ENCODE measurements at places on chromosomes 1 and 21.

DNA sequence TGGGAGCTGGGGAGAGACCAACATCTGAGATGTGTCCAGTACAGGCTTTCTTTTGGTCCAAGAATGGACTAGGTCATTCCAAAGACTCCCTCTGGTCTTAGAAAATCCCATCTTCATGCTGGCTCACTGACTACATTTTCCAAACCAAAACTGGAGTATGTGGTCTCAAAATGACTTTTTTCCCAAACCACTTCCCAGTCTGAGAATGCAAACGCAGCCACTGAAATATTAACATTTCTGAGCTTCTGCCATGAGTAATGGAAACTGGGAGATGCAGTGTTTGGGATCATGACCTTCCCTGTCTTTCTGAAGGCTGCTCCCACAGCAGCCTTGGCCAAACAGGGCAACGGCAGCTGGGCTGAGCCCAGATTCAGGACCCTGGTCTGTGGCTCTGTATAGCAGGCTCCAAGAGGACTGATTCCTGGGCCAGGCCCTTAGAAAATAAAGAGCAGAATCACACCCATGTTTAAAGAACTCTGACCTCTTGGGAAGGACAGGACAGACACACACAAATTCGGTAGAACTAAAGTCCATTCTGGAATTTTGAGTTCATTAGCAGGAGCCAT, 62.1 kb upstream of the CNTN2 start:
- no peak for DNase-seq

- DNase-seq, result no peak
These were observed 49.9 kb downstream of the COL11A1 start for GRCh38 chr1:103058391-103058790.

DNA sequence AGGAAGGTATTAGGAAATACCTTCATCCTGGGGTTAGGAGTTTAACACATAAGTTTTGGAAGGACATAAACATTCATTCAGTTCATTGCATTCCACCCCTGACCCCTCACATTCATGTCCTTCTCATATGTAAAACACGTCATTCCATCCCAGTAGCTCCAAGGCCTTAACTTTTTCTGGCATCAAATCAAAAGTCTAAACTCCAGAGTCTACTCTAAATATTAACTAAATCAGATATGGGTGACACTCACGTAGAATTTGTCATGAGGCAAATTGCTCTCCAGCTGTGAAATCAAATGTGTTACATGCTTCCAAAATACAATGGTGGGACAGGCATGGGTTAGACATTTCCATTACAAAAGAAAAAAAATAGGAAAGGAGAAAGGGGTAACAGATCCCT, 298.2 kb upstream of the LRRC7 start:
- no peak for DNase-seq

- no peak for DNase-seq
These were observed 30.6 kb upstream of the BMP8B start for GRCh38 chr1:39819091-39819812.

- DNase-seq, result no peak
These were observed 379 bp downstream of the PPCS start for GRCh38 chr1:42456754-42457089.

Measured in keratinocyte (primary cell).